NCI-H1417 treated with DMSO at 0.1 percent for 48 hours (cell line): ENCODE measurements at places on chromosomes 16 and 17.

GRCh38 chr16:57537194-57537505, 779 bp upstream of the CCDC102A start:
- DNase-seq = no peak

GRCh38 chr16:75541236-75541635, 5.3 kb upstream of the CHST5 start:
- DNase-seq = no peak

GRCh38 chr17:10666906-10667305, 9.8 kb upstream of the MYH3 start:
- DNase-seq = no peak

- DNase-seq = no peak
Measured at GRCh38 chr16:55171241-55171640, 152.8 kb upstream of the IRX6 start.

GRCh38 chr17:8896087-8896486, 28.6 kb upstream of the PIK3R6 start:
- no peak for DNase-seq

GRCh38 chr16:17439580-17439979, 31.2 kb downstream of the XYLT1 start:
- no peak for DNase-seq

DNA sequence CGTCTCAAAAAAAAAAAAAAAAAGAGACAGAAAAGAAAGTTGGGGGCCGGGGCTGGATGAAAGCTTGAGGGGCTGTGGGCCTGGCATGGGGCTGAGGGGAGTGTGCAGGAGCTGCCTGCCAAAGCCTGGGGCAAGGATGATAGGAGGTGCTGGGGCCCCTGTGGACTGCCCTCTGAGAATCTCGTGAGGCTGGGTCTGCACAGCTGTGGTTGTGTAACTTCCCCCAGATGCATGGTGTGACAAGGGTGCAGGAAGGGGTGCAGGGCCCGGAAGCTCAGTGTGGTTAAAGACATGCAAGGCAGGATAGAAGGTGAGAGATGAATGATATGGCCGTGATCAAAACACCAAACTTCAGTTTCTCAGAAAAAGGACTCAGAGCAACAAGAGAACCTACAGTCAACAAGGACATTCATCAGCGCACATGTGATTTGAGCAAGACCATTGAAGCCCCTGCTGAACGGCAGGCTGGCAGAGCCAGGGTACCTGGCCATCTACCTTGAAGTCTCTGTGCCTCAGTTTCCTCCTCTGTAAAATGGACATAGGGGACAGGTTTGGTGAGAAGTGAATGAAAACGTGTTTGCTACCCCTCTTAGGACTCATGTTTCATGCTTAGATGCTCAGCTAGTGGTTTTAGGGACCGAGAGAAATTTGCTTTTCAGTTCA, 9.6 kb downstream of the IL32 start:
- DNase-seq = no peak

GRCh38 chr17:14918540-14918939, 346.6 kb downstream of the PMP22 start:
- no peak for DNase-seq

DNA sequence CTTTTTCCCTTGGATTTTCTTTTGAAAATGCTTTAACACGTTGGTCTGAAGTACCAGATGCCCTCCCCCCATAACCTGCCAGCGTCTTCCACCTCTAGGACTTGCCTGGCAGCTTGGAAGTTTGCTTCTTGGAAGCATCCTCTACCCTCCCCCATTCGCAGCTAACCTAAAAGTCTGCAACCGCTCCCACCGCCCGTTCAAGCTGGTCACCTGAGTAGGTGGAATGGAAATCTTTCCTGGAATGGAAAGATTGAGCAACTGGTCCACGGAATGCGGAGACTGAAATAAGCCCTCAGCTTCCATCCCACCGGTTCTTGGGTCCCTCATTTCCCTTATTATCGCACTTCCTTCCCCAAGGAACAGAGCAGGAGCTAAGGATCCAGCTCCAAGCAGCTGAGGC, 31.4 kb downstream of the HS3ST3B1 start:
- no peak for DNase-seq

DNA sequence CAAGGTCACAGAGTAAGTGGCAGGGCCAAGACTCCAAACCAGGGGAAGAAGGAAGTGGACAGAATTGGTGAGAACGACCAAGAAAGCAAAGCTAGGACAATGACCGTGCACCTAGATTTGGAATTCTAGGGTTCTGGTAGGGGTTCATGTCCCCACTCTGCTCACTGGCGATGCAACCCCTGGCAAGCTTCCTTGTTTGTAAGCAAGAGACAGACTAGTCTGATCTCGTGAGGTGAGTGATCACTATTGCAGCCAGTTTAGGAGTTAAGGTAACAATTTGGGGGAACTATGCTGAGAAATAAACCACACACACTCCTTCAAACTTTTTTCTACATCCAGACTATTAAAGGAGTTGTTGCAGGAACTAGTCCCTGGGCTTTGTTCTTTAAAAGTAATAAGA, 48.1 kb downstream of the XPO6 start:
- DNase-seq = no peak

DNA sequence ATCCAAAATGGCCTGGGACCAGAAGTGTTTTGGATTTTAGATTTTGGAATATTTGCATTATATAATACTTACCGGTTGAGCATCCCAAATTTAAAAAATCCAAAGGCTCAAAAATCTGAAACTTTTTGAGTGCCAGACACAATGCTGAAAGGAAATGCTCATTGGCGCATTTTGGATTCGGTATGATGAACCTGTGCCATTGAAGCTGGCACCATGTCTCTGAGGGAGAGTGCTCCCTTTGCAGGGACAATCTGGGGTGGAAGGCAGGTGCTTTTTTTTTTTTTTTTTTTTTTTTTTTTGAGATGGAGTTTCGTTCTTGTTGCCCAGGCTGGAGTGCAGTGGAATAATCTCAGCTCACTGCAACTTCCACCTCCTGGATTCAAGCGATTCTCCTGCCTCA, 17.7 kb downstream of the SMTNL2 start:
- DNase-seq = no peak

DNA sequence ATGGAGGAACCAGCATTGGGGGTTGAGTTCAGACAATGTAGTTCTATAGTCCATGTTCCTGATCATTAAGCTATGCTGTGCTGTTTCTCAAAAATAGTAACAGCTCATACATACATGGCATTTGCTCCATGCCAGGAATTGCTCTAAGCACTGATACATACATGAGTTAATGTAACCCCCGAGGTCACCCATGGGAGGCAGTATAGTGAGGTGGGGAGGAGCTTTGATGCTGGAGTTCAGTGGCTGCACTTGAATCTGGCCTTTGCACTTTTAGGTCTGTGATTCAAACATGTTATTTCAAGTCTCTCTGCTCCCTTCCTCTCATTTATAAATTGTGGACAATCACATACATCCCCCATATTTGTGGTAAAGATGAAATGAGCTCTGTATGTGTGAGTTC, 223.1 kb upstream of the WSB1 start:
- no peak for DNase-seq

DNA sequence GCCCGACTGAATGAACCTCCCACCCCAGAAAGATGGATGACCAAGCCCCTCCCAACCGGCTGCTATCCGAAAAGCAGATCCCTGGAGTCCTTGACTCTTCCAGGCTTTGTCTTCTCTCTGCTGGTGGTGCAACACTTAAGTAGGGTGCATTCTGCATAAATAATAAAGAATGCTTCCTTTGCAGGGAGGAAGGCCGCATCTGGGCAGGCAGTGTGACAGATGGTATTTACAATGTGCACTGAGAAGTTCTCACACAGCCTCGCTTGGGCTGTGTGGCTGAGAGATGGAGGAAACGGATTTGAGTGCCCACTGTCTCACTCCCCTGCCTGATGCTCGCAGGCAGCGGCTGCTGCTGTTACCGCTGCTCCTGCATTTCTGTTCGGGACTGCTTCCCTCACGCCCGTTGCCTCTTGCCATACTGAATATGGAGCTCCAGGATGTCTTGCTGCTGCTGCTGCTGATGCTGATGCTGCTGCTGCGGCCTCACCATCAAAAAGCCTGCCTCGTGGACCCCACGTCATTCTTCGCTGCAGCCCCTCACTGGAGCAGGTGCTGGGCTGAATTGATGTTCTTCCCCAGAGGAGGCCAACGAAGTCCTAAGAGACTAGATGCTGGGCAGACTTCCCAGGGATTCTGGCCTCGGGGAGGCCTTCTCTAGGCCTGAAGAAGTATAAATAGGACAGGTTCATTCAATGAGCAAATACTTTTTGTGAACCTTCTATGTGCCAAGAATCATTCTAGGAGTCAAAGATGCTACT, 7.1 kb upstream of the RHBDL3 start:
- no peak for DNase-seq

DNA sequence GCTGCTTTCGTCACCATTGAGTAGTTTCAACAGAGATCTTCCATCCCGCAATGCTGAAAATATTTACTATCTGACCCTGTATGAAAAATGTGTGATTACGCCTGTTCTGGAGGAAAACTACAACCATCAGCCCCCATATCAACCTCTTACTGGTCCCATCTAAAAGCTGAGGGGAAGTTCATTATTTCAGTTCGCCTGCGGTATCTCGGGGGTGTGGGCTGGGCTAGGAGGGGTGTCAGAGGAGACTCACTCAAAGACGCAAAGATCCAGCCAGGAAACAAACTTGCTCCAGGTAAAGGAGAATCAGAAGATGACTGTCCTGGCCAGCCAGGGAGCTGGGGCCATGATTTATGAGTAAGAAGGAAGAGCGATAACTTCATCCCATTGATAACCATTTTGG, 13.7 kb downstream of the CACNG1 start:
- no peak for DNase-seq

DNA sequence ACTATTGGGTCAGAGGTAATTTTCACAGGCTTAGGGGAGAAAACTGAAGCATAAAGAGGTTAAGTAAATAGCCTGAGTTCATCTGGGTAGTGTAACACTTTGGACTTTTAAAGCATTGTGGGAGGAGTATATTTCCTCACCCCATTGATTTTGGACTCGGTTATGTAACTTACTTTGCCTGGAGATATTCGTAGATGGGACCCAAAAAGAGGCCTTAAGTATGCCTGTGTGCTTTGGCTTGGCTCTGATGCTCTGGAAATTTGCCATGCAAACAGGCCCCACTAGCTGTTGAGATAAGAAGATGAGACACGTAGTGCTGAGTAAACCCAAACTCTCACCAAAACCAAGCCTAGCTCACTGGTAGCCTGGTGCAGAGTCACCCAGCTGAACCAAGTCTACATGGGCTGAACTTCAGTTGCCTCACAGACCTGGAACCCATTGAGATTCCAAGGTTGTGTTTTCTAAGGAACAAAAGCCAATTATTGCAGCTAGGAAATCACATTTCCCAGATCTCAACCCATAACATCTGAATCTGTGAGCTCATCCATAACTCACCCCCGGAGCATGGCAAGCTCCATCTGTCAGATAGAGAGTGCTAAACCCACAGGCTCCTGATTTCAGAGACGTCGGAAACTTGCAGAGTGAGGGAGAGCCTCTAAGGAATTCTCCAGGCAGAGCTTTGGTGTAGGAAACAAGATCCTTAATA, 536.0 kb upstream of the C16orf82 start:
- DNase-seq = no peak

- DNase-seq = no peak
Measured at GRCh38 chr17:41959336-41960095, 7.1 kb upstream of the CNP start.

DNA sequence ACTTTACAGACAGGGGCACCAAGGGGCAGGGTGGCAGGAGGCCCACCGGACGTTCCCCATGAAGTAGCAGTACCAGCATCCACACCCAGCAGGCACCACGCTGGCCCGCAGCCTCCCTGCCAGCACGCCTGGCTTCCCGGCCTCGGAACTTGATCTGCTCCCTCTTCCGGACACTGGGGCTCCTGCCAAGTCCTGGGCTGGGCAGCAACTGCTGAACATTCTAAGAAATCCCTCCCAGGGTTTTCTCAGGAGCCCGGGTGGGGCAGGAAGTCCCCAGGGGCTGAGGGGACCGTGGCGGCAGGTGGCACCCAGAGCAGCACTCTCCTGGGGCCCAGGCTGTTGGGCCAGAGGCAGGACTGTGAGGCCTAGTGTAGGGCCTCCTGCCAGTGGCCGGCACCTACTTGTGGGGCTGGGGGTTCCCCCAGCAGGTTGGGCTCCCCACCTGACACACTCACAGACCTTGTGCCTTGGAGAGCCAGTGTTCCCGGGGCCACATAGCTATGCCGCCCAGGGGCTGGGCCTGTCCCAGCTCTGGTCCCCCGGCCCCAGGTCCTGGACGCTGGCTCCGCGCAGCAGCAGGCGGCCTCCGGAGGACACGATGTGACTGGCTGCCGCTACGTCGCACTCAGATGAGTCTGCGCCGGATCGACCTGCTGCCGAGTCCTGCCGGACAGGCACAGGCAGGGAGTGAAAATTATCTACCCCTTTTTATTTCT, 86.2 kb upstream of the CBX4 start:
- no peak for DNase-seq

DNA sequence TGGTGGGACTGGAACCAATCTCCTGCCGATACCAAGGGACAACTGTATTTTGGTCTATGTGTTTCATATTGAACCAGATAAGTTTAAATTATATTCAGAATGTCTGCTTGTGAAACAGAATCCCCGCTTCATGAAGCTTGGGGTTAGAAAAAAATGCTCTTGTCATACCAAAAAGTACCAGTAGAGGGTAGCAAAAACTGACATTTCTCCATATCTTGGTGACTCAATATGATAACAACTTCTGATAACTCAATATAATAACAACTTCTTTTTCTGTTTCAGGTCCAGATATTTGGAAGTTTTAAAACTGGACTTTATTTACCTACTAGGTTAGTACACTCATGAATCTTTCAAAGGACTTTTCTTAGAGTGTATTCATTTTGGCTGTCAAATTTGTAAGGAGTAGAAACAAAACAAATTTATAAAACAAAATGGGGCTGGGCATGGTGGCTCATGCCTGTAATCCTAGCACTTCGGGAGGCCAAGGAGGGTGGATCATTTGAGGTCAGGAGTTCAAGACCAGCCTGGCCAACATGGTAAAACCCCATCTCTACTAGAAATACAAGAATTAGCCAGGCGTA, 52.3 kb upstream of the ADCY7 start:
- no peak for DNase-seq

GRCh38 chr17:77425348-77425747, 284.6 kb downstream of the SEC14L1 start:
- no peak for DNase-seq

- DNase-seq = no peak
Measured at GRCh38 chr16:85759631-85760419, 8.9 kb upstream of the C16orf74 start.

GRCh38 chr16:339680-340079, 12.8 kb downstream of the AXIN1 start:
- DNase-seq = no peak

GRCh38 chr17:2511138-2511461, 588 bp downstream of the METTL16 start:
- no peak for DNase-seq

GRCh38 chr16:19003935-19004334, 20.2 kb downstream of the TMC7 start:
- DNase-seq = no peak
